ENCODE measurements at places on chromosomes 3 and 15. TPM values are rescaled to one million over a fixed set of nuclear protein-coding genes. Genes with fewer than 3 reads are reported as not detected.

- DNase-seq = no peak
These were observed 6.8 kb upstream of the PDCD6IP start for GRCh38 chr3:33791477-33792166.

DNA sequence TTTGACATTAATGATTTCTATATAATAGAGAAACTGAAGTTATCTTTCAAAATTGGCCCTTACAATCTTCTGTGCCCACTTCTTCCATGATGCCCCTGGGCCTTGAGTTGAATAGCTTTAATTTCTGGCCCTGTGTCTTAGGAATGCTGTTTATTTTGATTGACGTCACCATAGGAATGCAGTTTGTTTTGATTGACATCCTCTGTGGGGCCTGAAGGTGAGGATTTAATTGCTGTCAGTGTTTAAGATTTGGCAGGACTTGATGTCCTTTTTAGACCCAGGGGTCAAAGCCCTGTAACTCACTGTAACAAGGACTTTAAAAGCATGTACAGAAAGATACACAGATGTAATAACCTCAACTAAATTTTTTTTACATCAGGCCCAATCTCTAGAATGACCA is 83.3 kb downstream of the GLDN start:
- DNase-seq = no peak

DNA sequence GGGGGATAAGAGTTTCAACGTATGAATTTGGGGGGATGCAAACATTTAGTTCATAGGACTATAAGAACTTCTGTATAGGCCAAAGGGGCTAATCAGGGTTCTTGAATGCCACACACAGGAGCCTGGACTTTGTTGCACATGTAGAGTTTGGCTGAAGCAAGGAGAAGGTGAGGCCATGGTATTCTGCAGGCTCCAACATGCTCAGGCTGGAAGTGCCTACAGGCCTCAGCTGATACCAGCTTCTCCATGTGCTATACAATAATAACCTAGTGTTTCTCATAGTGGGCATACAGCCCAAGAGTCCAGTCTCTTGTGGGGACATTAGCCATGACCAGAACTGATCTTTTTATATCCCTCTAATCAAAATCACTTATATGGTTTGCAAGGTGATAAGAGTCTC is 399.7 kb upstream of the MCTP2 start:
- no peak for DNase-seq

DNA sequence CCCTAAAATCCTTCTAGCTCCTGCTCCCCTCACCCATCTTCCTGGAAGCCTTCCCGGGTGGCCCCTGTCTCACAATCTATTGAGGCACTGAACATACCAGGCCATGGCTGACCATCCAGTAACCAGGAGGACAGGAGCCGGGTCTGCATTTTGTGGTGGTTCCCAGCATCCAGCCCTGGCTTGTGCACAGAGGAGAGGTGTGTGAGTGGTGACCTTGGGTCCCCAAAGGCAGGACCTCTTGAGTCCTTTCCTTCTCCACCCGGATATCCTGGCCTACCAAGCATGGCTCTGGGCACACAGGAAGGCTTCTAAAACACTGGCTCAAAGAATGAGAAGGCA is 7.8 kb downstream of the CSK start:
- DNase-seq = no peak

Gene PLIN1
- polyA plus RNA-seq = 0.61 TPM

DNA sequence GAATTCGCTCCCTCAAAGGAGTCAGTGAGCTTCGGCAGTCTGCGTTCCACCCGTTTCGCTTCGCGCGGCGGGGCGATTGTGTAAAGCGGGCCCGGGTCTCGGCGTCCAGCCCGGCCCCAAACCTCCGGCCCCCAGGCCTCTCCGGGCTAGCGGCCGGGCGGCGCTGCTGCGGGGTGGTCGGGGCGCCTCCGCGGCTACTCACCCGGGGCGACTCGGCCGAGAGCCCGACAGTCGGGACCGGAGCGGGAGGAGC is 412 bp downstream of the CHDH start:
- no peak for DNase-seq

DNA sequence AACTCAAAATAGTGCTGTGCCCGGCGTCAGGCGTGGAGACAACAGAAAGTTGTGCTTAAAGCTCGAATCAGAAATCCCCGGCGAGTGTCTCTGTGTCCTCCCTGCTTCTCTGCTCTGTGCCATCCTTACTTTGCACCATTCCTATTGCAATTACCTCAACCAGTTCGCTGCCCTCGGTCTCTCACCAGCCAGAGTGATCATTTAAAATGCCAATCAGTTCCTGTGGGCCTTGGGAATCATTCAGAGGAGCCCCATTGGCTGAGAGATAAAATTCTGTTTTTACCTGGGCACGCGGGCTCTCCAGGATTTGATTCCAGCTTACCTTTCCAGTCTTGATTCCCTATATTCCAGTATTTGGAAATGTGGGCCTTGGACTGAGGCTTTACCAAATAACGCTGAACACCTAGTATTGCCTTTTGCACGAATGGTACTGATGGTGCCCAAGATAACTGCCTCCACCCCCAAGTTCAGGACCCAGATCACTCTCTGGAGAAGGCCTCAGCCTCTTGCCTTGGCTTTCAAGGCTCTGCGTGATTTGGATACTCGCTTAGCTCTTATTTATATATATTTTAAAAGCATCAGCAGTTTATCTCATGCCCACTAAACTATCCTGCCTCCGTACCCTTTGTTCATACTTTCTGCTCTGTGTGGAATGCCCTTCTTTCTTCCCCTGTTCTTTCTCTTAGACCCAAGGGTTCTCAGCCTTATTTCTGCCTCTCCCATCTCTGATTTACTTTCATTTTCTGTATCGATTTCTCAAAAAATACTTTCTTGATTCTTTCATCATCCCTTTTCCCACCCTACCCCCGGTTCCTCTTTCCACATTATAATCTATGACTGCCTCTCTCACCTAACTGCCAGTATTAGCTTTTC is 863 bp downstream of the PSMA4 start:
- DNase-seq = no peak

- DNase-seq = no peak
These were observed 405.5 kb downstream of the RAP2B start for GRCh38 chr3:153567556-153567955.
